H54 (cell line): ENCODE measurements at places on chromosomes 6 and 20.

DNA sequence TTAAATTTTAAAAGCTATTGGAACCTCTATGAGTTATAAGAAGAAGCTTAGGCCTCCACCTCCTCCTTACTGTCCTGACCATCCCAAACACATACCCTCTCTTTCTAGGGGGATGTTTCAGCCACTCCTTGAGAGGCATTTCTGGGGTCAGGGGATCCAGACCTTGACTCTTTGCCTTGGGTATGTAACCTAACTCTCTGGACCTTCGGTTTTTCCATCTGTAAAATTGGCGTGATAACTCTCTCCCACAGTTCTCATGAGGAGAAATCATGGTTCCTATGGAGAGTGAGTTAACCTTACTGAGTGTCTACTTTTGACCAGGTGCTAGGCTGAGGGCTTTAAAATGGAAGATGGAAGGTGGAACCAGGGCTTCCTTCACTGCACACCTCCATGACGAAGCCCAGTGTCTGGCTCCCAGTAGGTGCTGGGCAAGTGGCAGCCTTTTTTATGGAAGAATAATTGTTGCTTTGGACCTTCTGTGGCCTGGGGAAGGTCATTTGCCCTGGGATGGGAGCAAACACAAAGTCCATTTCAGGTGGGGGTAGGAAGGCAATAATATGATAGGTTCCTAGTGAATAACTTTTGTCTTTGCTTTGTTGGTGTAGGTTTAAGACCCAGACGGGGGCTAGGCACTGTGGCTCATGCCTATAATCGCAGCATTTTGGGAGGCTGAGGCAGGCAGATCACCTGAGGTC, 18.4 kb downstream of the FOXP4 start:
- DNase-seq = no peak

- no peak for DNase-seq
Measured at GRCh38 chr6:11828262-11828870, 49.8 kb upstream of the ADTRP start.

DNA sequence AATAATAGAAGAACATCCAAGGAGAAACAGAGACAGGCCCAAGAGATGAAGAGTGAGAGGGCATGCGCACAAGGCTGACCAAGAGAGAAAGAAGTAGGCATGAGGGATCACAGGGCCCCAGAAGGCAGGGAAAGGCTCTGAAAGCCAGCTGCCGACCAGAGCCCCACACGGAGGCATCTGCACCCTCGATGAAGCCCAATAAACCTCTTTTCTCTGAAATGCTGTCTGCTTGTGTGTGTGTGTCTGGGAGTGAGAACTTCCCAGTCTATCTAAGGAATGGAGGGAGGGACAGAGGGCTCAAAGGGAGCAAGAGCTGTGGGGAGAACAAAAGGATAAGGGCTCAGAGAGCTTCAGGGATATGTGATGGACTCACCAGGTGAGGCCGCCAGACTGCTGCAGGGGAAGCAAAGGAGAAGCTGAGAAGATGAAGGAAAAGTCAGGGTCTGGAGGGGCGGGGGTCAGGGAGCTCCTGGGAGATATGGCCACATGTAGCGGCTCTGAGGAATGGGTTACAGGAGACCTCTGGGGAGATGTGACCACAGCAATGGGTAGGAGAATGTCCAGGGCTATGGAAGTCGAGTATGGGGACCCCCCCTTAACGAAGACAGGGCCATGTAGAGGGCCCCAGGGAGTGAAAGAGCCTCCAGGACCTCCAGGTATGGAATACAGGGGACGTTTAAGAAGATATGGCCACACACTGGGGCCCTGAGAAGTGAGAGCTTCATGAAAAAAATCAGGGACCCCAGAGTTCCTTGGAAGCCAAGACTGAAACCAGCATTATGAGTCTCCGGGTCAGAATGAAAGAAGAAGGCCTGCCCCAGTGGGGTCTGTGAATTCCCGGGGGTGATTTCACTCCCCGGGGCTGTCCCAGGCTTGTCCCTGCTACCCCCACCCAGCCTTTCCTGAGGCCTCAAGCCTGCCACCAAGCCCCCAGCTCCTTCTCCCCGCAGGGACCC, 981 bp upstream of the TNF start:
- DNase-seq = no peak

GRCh38 chr6:44672841-44673240, 285.3 kb downstream of the CDC5L start:
- no peak for DNase-seq

GRCh38 chr6:29403801-29404200, 8.4 kb downstream of the OR12D2 start:
- DNase-seq = no peak

DNA sequence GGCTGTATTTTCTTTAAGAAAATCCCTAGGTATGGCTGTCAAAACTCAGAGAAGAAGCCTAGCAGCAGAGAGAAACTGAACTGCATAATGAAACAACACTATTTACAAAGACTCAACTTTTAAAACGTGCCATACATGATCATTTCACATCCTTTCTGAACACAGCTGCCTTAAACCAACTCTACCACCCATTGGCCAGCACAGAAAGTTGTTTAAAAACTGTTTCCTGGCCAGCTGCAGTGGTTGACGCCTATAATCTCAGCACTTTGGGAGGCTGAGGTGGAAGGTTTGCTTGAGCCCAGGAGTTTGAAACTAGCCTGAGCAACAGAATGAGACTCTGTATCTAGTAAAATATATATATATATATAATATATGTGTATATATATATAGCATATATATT, 336.4 kb upstream of the SOX4 start:
- no peak for DNase-seq

DNA sequence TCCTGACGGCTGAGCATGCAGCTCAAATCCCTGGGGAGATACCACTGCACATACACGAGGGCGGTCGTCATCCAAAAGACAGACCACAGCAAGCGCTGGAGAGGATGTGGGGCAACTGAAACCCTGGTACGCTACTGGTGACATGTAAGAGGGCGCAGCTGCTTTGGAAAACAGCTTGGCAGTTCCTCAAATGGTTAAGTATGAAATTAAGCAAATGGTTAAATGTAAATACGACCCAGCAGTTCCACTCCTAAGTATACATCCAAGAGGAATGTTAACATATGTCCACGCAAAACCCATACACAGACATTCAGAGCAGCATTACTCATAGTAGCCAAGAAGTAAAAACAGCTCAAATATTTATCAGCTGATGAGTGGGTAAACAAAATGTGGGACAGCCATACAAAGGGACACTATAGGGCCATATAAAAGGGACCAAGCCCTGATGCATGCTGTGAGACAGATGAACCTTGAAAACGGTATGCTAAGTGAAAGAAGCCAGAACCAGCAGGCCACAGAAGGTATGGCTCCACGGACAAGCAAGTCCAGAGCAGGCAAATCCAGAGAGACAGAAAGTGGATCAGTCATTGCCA, 38.5 kb downstream of the RIPOR3 start:
- DNase-seq = no peak

- DNase-seq = peak; percentile 9
Measured at GRCh38 chr6:49541210-49541724, 9.2 kb upstream of the C6orf141 start.

- no peak for DNase-seq
Measured at GRCh38 chr20:40583205-40583604, 105.8 kb downstream of the MAFB start.

- peak; percentile 33 for DNase-seq
Measured at GRCh38 chr6:73180763-73181619, 44.3 kb downstream of the KHDC1L start.

DNA sequence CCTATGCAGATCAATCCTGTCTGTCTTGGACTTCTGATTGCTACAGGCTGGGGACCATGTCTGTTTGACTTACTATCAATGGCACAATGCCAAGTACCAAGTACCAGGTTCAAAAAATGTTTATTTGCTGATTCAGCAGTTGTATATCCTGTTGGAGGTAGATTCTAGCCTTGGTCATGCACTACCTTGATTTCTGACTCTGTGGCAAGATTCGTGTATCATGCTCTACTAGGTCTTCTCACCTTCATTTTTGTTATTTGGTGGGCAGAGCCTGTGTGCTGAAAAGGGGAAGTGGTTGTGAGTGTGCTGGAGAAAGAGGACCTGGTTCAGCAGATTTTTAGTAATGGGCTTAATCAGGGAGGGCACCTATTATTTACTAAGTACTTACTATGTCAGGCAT, 192.4 kb upstream of the MYLIP start:
- DNase-seq = no peak

DNA sequence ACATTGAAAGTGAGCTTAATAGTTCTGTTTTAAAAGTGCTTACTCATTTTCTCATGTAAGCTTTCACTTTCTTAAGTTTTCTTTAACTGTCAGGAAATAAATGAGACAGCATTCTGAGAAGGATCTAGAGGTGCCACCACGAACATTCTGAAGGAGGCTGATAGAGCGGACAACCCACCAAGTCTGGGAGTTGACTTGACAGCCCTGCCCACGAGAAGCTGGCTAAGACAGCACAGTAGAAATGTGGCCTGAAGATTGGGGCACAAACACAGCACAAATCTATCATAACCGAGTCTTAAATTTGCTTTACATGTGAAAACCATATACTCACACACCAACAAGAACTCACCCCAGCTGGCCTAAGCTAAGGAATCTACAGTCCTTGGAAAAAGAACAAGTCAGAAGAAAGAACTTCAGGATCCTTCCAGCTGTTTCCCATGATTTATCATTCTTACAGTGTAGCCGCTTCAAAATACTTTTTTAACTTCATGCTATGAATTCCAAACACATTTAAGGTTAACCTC, 144.2 kb upstream of the TNFAIP3 start:
- DNase-seq = no peak

DNA sequence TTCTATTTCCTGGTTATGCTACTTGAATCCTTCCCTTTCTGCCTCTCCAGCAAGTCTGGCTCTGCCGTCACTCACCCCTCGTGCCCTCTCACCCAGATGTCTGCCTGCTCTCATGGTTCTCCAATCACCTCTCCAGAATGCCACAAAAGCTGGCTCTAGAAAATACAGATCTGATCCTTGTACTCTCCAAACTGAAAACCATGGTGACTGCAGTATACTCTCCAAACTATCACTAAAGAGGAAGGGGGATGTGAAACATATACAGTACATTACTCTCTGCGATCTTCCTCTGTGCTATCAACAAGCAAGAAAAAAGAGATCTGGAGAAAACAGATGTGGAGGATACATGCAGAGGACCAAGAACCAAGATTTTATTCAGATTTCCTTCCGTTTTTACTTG, 91.1 kb downstream of the ATXN1 start:
- DNase-seq = no peak

DNA sequence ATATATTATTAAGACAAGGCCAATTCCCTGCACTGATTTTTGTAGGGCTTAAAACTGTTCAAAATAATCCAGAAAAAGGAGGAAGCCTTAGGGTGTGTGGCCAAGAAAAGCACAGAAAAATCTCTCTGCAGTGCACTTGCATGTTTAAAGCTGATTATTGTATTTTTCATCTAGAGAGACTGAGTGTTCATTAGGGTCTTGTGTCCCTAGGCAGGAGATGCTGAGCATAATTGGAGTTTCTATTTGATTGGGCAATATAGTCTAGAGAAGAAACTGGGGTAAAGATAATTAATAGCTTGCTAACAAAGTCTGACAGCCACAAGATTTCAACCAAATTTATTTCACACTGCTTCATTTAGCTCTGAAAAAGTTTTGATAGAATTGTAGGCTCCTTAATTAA, 2.4 kb downstream of the FLRT3 start:
- no peak for DNase-seq

GRCh38 chr20:63411898-63412631, 50.9 kb upstream of the CHRNA4 start:
- no peak for DNase-seq

DNA sequence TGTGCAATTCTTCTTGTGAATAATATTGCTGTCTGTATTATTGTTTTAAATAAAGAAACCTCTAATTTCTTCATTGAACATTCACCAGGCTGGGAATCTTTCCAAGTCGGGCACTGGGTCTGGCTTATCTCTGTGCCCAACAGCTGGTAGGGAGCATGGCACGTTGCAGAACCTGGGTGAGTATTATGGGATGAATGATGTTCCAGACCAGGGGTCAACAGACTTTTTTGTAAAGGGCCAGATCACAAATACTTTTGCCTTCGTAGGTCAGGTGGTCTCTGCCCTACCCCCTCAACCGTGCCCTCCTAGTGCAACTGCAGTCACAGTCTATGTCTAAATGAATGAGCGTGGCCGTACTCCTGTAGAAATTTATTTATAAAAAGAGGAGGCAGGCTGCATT, 81.6 kb upstream of the FOXQ1 start:
- DNase-seq = no peak

- DNase-seq = no peak
Measured at GRCh38 chr6:161522276-161522675, 248.4 kb upstream of the AGPAT4 start.

- DNase-seq = no peak
Measured at GRCh38 chr6:147005499-147005898, 198.7 kb upstream of the STXBP5 start.

DNA sequence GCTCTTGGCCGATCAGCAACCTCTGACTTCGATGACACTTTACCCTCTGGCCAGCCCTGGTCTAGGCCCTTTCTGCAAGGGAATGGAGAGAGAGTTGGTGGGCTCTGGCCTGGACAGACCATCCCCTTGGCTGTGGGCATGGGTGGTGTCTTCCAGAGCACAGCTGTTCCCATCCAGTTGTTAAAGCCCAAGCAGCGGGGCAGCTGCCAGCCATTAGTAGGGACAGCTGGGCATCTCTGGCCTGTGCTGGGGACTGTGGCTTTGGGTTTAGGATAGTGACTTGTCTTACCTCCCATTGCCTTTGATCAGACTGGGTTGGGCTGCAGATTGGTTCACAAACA, 2.8 kb downstream of the CDC25B start:
- DNase-seq = no peak

GRCh38 chr6:138833816-138834539, 38.1 kb downstream of the ECT2L start:
- no peak for DNase-seq

DNA sequence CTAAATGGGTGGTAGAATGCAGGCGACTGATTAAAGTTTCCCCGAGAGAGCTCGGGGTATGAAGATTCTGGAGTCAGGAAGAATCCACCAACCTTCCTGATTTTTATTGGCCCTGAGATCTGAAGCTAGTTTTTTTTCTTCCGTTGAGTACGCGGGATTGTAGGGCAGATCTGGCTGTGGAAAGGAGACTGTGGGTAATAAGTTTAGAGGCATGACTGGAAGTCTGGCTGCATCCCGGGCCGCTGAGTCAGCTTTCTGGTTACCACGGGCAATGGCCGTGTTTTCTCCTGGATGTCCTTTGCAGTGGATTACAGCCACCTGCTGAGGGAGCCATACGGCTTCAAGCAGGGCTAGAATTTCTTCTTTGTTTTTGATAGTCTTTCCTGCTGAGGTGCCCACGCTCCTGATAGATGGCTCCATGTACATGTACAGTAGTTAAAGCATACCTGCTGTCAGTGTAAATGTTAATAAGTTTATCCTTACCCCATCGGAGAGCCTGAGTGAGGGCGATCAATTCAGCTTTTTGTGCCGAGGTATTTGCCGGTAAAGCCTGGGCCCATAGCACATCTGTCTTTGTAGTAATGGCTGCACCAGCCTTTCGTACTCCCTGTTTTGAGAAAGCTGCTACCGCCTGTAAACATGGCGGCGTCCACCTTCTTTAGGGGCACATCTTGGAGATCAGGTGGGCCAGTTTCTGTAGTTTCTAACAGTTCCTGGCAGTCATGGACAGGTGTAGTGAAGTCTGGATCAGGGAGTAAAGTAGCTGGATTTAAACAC, 154.0 kb downstream of the TRIM27 start:
- peak; percentile 35 for DNase-seq
